HS-5 (cell line): ENCODE measurements at places on chromosomes 7 and 10.

DNA sequence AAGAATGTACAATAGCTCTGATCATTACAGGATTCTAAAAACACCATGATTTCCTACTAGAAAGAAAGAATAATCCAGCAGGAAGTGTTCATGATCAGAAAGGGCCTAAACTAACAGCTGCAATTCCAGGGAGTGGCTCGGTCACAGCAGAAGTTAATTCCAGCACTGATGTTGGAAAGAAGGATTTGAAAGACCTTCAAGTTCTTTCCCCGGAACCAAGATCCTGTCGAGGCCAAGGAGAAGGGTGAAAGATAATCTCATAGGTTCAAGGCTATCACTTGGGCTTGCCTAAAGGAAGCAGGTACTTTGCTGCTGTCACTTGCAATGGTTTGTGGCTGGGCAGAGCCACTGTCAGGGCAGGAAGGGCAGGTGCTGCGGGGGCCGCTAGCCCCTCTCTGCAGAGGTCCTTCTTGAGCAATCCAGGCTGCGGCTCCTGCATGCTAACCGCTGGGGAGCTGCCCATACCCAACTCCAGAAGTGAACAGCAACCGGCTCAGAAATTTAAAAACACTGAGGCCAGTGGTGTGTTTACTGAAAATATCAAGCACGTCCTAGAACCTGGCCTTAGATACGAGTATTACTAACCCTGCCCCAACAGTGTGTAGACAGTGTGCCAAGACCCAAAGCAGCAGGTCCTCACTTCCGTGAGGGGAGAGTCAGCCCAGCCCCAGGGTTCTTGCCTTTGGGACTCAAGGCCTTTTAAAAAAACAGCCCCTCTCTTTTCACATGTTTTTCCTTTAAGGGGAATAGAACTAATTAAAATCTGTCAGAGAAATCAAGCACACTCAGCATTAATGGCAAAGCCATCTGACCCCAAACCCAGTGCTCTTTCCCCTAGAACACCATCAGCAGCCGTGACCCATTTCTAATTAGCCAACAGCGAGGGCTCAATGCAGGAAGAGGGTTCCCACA, 76.8 kb downstream of the VIPR2 start:
- no peak for DNase-seq

DNA sequence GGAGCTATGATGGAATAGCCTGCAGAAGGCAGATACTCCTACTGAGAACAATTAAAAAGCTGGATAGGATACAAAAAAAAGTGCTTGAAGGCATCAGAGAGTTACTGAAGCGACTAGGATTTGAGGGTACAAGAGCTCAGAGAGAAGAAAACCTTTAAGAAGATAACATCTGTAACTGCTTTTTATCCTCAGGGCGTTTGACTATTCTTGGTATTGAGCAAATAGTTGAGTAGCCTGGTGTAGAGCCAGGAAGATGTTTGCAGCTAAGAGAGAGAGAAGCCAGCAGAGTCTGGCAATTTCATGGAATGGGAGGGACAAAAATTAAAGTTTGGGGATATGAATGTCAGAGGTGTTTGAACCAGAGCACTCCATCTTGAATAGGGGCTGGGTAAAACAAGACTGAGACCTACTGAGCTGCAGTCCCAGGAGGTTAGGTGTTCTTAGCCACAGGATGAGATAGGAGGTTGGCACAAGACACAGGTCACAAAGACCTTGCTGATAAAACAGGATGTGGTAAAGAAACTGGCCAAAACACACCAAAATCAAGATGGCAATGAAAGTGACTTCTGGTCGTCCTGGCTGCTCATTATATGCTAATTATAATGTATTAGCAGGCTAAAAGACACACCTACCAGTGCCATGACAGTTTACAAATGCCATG, 428.8 kb downstream of the SH2D4B start:
- DNase-seq: no peak

- no peak for DNase-seq
Observed at GRCh38 chr7:73811760-73812168, 19.0 kb upstream of the CLDN4 start.

DNA sequence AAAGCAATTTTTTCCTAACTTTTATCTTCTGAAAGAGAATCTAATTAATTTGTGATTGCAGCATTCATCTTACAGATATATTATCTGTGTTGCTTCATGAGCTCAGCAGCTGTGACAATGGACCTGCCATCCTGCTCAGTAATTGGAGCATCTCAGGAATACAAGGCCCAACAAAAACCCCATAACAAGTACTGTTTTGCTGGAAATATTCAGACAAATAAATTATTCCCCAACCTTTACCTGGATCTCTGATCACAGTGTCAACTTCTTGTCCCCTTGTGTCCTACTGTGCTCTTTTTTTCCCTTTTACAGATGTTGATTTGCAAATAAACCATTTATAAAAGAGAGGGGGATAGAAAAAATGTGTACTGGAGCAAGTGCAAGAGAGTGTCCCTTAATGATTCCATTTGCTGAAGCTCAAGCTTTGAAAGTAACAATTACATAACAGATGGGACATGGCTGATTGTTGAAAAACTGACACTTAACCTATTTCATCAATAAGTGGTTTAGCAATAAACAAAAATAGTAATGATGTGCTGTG, 1063.4 kb upstream of the GHITM start:
- DNase-seq: no peak

DNA sequence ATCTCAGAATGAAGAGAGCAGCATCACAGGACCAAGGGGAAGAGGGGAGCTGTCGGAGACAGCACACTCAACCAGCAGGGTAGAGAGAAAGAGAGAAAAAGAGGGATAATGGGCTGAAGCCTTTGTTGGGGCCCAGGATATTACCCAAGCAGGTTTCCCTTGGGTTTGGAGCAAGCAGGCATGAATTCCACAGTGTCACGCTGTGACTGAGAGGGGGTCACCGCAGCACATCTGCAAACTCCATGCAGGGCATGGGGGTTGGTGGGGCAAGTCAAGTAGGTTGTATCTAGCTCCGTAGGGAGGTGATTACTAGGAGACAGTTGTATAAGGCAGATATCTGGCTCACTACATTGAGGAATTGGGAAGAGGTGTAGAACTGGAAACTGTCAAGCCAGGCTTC, 42.2 kb upstream of the SEMA3E start:
- DNase-seq: no peak
